Muscle of arm (tissue), 14 donors: ENCODE measurements at places on chromosomes 2 and 18. TPM values are rescaled to one million over a fixed set of nuclear protein-coding genes. Genes with fewer than 3 reads are reported as not detected.

The CCDC178 gene
- 0.34 TPM for polyA plus RNA-seq

The ACKR3 gene
- polyA plus RNA-seq = 24.1 TPM

DNA sequence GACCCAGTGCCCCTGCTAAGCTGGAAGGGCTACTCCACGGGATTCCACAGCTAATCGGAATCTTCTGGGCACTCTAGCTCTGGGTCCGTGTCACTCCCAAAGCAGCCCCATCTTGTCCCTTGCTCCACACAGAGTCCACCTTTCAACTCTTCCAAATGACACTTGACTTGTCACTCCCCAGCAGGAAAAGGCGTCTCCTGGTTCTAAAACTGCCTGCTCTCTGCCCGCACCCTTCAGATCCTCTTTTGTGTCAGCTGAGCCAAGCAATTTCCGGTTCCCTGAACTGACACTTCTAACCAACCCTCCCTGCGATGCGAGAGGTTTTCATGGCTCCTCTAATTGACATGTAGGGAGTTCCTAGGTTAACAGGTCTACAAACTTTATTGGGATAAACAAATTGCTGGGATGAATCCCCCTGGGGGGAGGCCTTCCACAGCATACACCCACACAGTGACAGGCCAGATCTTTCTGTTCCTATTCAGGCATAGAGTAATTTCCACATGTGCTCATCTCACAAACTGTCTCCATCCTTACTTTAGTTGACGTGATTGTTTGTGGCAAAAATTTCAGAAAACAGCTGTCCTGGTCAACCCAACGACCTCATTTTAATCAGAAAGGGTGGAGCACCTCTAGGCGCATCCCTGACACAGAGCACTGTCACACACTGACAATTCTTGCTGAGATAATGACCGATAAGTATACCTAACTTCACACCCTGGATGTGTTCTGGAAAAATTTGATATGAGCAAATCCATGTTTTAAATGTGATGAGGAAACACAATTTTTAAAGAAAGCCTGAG is 104.9 kb downstream of the RBMS1 start:
- DNase-seq = no peak

DNA sequence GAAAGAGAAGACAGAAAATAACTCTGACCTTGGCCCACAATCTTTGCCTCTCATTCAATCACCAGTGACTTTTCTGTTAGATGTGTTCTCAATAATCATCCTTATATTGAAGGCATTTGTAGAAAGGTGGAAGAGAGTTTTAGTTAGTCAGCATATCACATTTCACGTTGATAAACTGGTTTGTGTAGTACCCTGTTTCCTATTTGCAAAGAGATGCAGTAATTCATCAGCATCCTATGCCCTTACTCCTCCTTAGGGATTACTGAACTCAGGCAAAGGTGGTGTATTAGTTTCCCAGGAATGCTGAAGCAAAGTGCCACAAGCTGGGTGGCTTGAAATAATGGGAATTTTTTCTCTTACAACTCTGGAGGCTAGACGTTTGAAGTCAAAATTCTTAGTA is 145.0 kb downstream of the SPP2 start:
- no peak for DNase-seq

The NT5C1B gene
- 0.69 TPM for polyA plus RNA-seq

GRCh38 chr2:17620841-17621240 is 80.3 kb downstream of the VSNL1 start:
- DNase-seq = no peak

GRCh38 chr18:34117319-34117718 is 107.4 kb downstream of the NOL4 start:
- no peak for DNase-seq

DNA sequence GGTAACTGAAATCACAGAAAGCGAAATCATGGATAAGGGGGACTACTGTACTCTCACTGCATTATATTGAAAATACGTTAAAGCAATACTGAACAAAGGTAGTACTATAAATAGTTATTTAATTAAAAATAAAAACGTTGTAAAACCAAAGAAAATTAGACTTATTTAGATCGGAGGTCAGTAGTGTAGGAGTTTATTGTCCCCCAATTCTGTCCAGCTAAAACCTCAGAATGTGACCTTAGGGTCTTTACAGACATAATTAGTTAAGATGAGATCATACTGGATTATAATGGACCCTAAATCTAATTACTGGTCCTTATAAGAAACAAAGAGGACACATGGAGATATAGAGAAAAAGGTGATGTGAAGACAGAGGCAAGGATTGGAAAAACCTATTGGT is 95.3 kb downstream of the PHLPP1 start:
- no peak for DNase-seq

The PCARE gene
- 0.13 TPM for polyA plus RNA-seq

The ARHGEF33 gene
- 0.94 TPM for polyA plus RNA-seq

GRCh38 chr2:236682651-236683422 is 113.2 kb downstream of the ACKR3 start:
- DNase-seq = no peak

The SERPINB2 gene
- polyA plus RNA-seq = not detected

The HES6 gene
- polyA plus RNA-seq = 23.3 TPM

GRCh38 chr2:136004965-136005364 is 19.5 kb upstream of the DARS1 start:
- no peak for DNase-seq

- no peak for DNase-seq
Measured at GRCh38 chr2:143918465-143918989, 601.4 kb downstream of the ZEB2 start.

DNA sequence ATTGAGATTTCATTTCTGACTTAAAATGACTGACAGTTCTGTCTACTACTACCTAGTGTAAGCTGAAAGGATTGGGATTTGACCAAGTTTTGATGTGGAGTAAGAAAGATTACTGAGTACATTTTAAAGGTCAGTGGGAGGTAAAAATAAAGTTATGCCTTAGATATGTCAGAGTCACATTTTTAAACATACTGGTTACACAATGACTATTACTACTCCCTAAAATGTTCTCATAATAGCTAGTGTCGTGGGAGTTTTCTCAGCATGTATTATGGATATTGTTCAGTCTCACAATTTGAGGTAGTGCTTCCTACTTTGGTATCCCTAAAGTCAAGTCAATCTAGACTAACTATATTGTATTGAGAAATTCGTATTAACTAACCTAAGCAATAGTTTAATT is 1092.5 kb downstream of the LRP1B start:
- DNase-seq = no peak

The IL36RN gene
- not detected for polyA plus RNA-seq

DNA sequence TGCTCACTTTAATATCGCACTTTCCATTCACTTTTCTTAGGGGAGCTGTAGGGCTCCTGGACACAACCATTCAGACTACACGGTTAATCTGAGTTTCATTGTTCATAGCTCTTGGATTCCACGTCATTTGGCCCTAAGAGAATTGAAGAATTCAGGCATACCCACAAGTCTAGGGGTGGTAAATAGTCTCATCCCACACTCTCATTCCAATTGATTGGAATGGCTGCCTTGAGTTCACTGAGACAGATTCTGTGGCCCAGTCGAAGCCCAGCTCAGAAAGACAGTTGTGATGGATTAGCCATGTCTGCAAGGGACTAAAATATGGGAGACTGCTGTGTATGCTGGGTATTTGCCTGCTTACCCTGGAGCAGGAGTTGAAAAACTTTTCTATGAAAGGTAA is 124.6 kb downstream of the TFCP2L1 start:
- no peak for DNase-seq

The CYP1B1 gene
- 3.8 TPM for polyA plus RNA-seq

DNA sequence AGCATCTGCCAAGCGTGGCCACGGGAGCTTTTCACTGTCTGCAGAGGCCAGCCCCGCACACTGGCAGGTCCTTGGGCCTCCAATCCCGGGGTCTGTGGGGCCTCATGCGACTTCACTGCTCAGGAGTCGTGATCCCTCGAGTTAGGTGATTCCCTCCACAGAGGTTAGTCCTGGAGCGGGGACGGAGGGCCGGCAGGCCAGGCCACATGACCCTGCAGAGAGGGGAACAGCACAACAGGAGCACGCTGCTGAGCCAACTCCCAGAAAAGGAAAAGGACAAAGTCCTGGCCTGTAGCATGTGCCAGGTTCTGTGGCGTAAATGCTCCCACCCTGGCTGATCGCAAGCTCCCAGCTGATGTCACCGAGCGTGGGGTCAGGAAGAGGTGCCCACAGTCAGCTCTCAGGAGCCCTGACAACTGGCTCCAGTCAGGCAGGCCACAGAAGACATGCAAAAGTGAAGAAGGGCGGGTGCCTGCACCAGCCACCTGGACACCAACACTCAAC is 15.3 kb upstream of the PRLH start:
- DNase-seq = no peak

- DNase-seq = no peak
Measured at GRCh38 chr18:61031626-61032025, 301.6 kb upstream of the CDH20 start.

The HNMT gene
- 34.2 TPM for polyA plus RNA-seq

DNA sequence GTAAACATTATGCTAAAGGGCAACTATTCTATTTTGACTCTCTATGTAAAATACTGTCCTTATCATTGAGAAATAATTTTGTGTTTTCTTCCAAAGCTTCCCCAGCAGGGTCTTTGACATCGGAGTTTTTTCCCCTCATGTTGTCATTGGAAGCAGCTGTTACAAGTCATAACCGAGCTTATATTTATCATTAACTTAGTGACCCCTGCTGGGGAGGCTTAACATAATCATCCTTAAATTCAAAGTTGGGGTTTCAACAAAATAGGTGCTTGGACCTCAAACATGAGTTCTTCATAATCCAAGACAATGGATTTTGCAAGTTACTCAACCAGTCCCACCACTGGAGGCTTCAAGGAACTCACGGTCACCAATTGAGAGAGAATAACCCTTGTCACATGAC is 330.9 kb downstream of the DCC start:
- DNase-seq = no peak
